ENCODE measurements at places on chromosomes 2 and 18.

GRCh38 chr2:172011812-172012575 lies 12.2 kb downstream of the METAP1D start:
- DNase-seq = no peak

- DNase-seq = no peak
These were observed 91.5 kb upstream of the CDH7 start for GRCh38 chr18:65659312-65659711.

- no peak for DNase-seq
These were observed 25.4 kb downstream of the ASXL3 start for GRCh38 chr18:33603454-33603853.

- DNase-seq = no peak
These were observed 24.4 kb upstream of the CYP1B1 start for GRCh38 chr2:38100328-38100727.

GRCh38 chr18:46676182-46676835 lies 19.3 kb upstream of the LOXHD1 start:
- peak; percentile 12 for DNase-seq

GRCh38 chr2:237154884-237155851 lies 69.5 kb downstream of the COPS8 start:
- DNase-seq = no peak

GRCh38 chr2:98459496-98460175 lies 15.0 kb downstream of the INPP4A start:
- no peak for DNase-seq

GRCh38 chr2:1219901-1220573 lies 193.2 kb upstream of the TPO start:
- no peak for DNase-seq

- no peak for DNase-seq
These were observed 16.0 kb downstream of the SLC4A5 start for GRCh38 chr2:74327199-74327598.

DNA sequence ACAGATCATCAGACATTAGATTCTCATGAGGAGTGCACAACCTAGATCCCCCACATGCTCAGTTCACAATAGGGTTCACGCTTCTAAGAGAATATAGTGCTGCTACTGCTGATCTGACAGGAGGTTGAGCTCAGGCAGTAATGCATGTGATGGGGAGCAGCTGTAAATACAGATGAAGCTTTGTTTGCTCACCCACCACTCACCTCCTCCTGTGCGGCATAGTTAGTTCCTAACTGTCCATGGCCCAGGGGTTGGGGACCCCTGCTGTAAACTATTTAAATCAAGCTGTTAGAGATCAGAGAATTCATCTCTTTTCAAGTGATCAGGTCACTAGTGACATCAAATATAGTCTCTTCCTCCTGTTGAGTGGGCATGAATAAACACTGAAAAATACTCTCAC lies 88.8 kb upstream of the ACVR2A start:
- DNase-seq = no peak

GRCh38 chr2:178418426-178418825 lies 32.5 kb downstream of the PRKRA start:
- no peak for DNase-seq

- DNase-seq = no peak
These were observed 696.9 kb upstream of the GYPC start for GRCh38 chr2:125959047-125959446.

- DNase-seq = no peak
These were observed 152.8 kb downstream of the BCL11A start for GRCh38 chr2:60400462-60401246.

- DNase-seq = no peak
These were observed 42.9 kb downstream of the ZNF385B start for GRCh38 chr2:179818546-179818945.

DNA sequence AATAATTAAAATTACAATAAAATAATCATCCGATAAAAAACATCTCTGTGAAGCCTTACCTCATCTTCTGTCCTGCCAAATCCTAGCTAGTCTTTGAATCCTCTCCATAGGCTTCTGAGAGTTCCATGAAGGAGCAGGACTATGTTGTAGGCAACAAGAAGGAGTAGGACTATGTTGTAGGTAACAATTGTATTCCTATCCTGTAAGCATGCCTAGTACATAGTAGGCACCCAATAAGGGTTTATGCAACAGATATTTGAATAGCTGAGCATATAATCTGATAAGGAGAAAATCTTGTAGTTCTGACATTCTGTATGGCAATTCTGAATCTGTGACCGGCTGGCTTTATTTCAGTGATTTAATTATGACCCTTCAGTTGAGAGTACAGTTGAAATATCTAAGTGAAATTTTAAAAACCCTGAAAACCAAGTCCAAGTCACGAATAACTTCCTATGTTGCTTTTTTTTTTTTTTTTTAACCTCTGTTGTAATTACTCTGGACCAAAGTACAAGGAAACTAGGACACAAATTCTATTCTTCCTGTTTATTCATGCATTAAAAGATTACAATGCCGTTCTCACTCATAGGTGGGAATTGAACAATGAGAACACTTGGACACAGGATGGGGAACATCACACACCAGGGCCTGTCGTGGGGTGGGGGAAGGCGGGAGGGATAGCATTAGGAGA lies 27.8 kb downstream of the VWA3B start:
- DNase-seq = no peak

GRCh38 chr2:48138898-48139297 lies 232.6 kb upstream of the FBXO11 start:
- no peak for DNase-seq

GRCh38 chr2:234753701-234754100 lies 198.1 kb upstream of the SH3BP4 start:
- no peak for DNase-seq

- no peak for DNase-seq
These were observed 379.0 kb downstream of the ZEB2 start for GRCh38 chr2:144140891-144141290.

DNA sequence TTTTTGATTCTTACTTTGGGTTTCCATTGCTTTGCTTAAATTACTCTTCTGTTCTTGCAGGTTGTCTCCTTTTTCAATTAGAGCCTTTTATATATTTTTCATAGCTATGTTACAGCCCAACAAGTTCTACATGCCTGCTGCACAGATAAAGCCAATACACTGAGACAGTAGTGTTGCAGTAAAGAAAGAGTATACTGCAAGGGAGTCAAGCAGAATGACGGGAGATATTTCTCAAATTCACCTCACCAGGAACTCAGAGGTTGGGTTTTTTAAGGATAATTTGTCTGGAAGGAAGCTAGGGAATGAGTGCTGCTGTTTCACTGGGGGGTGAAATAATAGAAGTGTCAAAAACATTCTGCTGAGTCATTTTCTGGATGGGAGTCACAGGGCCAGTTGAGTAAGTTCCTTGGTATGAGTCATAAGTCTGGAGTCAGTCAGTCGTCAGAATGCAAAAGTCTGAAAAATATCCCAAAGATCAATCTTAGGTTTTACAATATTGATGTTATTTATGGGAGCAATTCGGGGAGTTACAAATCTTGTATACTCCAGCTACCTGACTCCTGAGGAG lies 193.0 kb upstream of the RGPD4 start:
- peak; percentile 69 for DNase-seq

GRCh38 chr2:240223631-240224030 lies 83.2 kb upstream of the OTOS start:
- DNase-seq = no peak

GRCh38 chr18:59842947-59843346 lies 56.8 kb upstream of the PMAIP1 start:
- no peak for DNase-seq

DNA sequence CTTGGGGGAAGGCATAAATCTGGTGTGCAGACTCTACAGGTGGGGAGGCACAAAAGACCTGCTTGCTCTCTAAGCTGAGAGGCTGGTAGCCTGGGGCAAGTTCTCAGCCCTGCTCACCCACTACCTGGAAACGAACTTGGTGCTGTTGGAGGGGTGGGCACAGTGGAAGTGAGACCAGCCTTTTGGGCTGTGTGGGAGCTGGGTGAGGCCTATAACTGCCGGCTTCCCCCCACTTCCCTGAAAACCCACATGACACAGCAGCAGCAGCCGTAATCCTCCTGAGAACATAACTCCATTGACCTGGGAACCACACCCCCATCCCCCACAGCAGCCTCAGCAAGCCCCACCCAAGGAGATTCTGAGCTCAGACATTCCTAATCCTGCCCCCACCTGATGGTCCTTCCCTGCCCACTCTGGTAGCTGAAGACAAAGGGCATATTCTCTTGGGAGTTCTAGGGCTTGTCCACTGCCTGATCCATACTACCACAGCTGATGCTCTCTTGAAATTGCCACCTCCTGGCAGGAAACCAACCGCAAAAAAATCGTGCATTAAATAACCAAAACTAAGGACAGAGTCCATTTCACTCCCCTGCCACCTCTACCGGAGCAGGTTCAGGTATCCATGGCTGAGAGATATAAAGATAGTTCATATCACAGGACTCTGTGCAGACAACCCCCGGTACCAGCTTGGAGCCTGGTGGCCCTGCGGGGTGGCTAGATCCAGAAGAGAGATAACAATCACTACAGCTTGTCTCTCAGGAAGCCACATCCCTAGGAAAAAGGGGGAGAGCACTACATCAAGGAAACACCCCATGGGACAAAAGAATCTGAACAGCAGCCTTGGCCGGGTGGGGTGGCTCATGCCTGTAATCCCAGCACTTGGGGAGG lies 178.1 kb downstream of the NDUFA10 start:
- no peak for DNase-seq

- no peak for DNase-seq
These were observed 101.6 kb downstream of the INO80D start for GRCh38 chr2:205984381-205984780.

DNA sequence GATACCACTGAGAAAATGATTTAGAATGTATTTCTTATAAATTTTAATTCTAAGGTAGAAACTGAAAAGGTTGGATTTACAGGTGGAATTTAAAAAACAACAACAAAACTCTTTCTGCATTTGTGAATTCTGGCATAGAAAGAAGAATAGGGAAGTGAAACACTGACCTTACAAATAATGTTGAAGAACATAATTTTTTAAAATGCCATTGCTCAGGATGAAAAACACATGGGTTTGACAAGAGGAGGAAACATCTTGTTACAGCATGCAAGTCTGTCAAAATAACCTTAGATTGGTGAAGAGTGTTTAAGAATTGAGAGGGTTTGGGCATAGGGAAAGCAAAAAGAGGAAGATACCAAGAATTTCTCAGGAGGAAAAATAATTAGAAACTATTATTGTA lies 184.3 kb downstream of the UBE2E3 start:
- DNase-seq = no peak

- DNase-seq = no peak
These were observed 52.6 kb downstream of the COL6A3 start for GRCh38 chr2:237361194-237362004.

DNA sequence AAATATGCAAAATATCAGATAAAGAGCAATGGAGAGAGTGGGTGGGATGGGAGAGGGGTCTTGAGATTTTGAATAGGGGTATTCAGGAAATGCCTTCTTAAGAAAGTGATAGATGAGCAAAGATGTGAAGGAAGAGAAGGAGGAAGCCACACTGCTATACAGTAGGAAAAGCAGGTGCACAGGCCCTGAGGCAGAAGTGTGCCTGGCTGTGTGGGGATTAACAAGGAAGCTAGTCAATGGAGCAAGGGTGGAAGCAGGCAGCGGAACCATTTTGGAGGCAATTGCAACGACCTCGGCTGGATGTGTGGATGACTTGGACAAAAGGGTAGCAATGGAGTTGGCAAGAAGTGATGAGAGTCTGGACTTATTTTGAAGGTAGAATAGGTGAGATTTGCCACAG lies 11.0 kb upstream of the CNGA3 start:
- DNase-seq = no peak

DNA sequence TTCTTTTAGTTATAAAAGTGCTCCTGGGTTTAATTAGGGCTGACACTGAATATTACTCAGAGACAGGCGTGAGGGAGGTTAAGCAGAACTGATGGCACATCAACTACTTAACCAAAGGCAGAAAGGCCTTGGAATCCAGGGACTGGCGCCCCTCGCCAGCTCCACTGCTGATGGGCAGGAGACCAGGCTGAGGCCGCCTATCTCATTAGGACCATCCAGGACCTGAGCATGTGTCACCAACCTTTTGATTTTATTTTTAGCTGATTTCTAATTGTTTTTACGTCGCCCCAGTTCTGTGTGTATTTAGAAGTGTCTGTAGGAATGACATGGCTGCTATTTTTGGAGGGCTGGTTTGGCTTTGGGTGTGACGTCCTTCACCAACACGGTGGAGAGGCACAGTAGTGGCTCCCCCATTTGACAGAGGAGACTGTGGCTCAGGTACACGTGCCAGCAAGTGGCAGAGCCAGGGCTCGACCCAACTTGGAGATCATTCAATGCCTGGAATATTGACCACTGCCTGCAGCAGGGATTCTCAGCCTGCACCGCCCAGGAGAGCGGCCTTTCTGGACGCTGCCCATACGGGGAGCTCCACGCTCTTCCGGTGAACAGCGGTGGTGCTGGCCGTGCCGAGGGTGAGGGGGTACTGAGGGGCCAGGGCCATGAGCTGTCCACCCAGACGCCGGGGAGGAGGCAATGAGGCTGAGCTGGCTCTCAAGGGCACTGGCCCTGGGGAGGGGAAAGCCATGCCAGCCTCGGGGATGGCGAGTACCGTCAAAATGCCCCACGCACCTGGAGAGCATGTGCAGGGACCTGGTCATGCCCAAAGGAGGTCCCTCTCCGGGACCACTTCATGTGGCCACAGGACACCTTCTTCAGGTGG lies 205.7 kb downstream of the ASB1 start:
- no peak for DNase-seq

DNA sequence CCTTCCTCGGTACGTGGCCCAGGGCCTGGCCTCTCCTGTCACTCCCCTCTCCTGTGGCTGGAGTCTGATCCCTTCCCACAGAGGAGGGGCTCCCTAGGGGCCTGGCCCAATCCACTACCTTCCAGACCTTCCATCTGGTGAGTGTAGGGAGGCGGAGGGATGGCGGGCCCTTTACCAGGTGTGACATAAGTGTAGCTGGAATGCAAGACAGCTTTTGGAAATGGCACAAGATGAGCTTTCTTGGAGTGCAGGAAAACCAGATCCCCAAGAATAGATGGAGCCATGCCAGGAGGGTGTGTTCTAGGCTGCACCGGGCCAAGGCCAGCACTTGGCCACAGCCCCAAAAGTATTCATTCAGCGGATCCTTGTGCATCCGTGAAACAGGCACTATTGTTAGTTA lies 30.1 kb downstream of the IGFBP5 start:
- peak; percentile 80 for DNase-seq

- no peak for DNase-seq
These were observed 48.7 kb downstream of the COA5 start for GRCh38 chr2:98559581-98559980.

DNA sequence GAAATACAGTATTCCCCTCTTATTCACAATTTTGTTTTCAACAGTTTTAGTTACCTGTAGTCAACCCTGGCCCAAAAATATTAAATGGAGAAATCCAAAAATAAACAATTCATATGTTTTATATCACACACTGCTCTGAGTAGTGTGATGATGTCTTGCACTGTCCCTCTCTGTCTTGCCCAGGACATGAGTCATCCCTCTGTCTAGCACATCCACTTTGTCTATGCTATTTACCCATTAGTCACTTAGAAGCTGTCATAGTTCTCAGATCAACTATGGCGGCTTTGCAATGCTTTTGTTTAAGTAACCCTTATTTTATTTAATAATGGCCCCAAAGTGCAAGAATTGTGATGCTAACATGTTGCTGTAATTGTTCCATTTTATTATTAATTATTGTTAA lies 380.6 kb upstream of the REG3G start:
- DNase-seq = peak; percentile 4

All from RWPE1 (cell line).